ENCODE measurements at places on chromosomes 12 and 14.

GRCh38 chr12:92414170-92415070, 268.8 kb upstream of the BTG1 start:
- no peak for DNase-seq

GRCh38 chr12:52739963-52740362, 36.6 kb upstream of the KRT77 start:
- no peak for DNase-seq

DNA sequence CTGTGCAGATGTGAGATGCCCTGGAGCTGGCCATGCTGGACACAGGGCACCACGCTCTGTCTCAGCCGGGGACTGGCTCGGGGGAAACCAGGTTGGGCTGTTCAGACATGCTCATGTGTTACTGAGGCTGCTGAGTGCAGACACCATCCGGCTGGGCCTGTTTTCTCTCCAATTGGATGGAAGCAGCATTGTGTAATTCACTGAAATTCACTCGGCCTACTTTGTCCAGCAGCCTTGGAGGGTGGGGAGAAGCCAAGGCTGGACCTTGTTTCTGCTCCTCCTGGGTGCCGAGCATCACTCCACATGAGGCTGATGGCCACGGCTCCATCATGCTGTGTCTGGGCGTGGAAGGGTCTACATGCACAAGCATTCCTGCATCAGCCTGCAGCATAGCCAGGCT, 130.7 kb downstream of the SMOC1 start:
- DNase-seq = no peak

DNA sequence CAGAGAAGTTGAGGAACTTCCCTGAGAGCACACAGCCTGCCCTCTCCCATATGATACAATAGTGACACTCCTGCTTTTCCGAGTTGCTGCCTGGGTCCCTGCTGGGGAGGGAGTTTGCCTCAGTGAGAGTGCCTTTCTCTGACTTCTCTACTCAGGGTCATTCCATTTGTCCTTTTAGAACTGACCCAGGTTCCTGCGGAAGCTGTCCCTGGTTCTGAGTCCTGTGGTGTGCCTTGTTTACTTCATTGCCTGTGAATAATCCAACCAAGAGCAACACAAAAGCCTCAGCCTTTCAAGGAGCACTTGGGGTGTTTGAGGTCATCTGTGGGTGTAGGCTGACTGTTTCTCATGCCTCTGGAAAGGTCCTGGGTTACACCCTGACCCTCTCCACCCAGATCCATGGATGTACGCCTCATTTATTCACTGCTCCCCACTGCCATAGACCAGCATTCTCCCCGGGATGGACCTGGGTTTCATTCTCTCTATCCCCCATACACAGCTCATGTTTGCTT, 13.6 kb downstream of the SERPINA1 start:
- no peak for DNase-seq

GRCh38 chr12:31308116-31308515, 17.8 kb downstream of the SINHCAF start:
- DNase-seq = no peak

- DNase-seq = no peak
Measured at GRCh38 chr14:73757381-73757780, 43.2 kb upstream of the PNMA1 start.

DNA sequence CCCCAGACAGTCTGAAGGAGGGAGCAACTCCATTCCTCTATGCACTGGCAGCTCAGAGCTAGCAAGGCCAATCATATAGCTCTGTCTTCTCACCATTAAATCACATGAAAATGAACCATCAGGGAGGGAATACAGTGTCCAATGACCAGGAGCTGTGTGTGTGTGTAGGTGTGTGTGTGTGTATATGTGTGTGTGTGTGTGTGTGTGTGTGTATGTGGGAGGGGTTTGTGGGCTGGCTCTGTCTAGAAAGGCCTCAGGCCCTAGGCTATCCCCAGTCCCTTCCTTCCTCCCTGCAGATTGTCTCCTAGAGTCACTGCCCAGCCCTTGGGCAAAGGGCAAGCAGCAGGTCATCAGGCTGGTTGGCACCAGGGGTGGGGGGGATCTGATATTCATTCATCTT, 5.7 kb upstream of the SUSD6 start:
- DNase-seq = no peak

DNA sequence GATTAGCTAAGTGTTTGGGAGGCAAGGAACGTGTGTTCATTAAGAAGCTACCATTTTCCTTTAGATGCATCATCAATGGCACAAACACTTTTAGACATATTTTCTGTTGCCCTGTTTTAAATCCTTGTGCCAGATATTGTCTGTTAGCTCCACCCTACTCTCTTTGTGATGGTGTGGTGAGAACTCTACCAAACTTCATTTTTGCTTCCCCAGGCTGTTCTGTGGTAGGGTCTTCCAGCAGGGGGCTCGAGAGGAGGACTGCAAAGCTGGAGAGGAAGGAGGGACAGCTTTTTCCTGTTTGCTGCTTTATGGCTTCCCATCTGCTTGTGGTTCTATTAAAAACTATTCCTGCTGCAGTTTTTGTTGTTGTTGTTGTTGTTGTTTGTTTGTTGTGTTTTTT, 23.8 kb upstream of the STRAP start:
- no peak for DNase-seq

DNA sequence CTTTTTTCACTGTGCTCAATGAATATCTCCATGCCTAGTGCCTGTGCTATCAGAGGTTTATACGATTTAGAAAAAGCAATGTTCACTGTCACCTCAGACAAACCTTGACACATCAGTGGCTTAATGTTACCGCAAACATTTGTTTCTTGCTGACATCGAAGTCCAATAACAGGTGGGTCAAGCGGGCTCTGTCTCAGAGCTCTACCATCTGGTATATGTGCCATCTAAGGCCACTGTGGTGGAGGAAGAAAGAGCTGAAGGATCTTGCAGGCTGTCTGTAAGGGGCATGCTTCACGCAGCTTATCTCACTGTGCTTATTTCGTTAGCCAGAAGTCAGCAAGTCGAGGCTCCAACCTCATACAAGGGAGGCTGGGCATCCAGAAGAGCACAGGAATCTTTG, 189.5 kb upstream of the NTF3 start:
- DNase-seq = no peak

DNA sequence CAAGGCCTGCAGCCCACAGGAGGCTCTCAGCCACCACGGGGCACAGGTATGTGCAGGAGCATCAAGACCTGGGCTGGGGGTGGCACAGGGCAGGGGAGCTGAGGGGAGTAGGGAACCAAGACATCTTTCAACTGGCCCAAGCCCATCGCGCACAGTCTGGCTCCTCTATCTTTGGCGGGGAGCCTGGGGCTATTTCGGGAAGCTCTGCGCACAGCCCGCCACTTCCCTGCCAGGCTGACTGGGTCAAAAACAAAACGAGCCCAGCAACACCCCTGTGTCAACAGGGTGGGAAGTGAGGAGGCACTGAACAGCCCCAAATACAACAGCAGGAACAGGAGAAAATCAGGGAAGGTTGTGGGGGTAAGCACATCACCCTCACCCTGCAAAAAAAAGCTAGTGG, 83.9 kb downstream of the ARL6IP4 start:
- DNase-seq = no peak

DNA sequence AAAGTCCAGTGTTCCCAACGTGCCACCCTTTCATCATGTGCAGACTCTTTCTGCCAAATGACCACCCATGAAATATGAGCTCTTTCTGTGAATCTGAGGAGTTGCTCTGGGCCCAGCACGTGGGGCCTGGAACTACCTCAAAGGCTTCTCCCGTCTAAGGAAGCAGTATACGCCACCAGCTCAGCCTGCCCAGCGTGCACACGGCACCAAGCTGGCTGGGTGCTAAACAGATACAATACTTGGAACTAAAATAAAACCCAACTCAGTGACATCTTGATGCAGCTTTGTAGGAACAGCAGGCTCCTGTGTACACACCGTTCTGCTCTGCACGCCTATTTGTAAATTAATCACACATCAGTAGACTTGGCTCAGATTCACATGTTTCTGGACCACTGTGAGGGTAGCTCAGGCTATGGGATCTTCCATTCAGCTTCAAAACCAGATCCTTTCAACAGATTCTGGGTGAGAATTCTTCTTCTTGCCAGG, 74.8 kb downstream of the ARL6IP4 start:
- no peak for DNase-seq

- DNase-seq = no peak
Measured at GRCh38 chr12:60279221-60279620, 683.4 kb downstream of the SLC16A7 start.

DNA sequence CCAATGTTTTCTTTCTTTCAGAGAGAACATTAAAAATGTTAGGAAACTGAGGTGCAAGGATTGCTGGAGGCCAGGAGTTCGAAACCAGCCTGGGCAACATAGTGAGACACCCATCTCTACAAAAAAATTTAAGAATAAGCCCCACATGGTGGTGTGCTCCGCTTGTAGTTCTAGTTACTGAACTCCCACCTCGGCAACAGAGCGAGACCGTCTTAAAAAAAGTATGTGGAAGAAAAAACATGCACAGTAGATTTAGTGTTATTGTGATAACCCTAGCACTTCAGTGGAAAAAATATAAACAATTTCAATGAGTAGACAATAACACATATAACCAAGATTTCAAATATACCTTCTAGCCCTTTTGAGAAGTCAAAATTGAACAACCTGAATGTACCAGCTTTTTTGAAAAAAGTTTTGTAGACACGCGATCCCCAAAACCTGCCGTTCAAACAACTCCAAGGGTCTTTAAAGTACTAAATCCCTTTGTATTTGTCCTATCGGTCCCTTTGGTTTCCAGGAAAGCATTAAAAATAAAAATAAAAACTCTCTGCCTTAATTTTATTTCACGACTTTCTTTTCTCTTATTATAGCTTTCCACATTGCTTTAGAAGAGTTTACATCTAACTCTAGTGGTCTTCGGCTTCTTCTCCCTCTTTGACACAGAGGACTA, 1.0 kb upstream of the ANO6 start:
- no peak for DNase-seq

DNA sequence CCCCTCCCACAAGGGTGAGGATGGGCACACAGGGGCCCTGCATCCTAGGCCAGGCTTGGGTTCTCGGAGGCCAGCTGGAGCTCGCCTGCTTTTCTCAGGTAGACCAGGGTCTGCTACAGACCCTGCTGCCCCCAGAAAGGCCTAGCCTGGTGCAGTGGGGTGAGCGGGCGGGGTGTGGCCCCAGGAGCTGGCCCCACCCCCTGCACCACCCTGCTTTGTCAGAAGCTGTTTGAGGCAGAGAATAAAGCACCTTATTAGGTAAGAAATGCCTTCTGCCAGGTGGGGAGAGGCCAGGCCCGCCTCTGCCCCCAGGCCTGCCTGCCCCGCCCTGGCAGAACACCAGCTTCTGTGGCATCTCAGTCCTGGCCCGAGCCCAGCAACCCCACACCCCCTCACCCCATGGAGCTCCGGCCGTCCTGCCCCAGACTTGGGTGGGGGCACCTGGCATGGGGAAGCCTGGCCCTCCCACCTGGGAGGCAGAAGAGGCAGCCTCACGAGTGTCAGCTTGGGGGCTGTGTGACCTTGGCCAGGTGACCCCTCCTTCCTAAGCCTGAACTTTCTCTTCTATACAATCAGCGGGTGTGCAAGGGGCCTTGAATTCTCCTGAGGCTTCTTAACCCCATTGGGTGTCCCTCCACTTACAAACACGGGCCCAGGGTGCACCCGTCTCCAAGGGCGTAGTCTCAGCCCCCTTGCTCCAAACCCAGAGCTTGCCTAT, 43.2 kb downstream of the KRT80 start:
- no peak for DNase-seq

DNA sequence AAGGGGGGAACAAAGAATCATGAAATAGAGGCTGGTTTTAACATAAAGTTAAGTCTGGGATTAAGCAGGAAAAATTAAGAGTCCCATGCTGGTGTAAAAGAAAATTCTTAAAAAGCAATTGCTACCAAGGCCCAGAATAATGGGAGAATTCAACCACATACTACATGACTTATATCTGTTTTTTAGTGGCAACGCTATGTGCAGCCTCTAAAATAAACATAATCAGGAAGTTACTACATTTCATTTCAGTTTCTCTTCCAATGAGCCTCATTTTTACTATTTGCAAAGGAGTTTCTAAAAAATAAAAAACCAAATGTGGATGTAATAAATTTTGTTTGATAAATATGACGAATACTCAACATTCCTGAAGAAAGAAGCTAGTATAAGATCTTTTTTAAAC, 58.1 kb downstream of the CPNE8 start:
- no peak for DNase-seq

DNA sequence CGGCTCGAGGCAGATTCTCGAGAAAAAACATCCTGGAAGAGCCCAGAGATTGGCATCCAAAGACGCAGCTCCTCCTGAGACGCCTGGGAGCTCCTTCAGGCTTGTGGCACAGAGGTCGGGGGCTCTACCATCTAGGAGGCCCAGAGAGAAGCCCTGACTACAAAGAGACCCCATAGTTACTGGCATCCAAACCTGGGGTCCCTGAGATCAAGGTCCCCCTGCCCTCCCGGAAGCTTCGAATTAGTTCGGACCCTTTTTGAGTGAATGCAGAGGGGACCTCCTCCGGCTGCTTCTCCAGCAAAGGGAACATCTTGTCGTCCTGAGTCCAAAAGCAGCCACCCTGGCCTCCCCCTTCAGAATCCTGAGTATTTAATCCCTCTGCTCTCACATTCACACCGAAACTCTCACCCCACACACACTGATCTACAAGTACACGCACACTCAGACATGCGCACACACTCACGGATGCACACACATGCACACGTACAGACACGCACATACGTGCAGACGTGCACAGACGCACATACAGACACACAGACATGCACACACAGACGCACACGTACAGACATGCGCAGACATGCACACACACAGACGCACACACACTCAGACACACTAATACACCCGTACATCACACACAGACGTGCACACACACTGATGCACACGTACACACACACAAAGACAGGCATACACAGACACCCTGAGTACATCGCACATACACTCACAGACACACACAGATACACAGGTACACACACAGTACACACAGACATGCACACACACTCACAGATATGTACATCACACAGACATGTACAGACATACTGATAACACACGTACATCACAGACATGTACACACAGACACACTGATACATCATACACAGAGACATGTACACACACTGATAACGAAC, 5.9 kb downstream of the ZNF605 start:
- no peak for DNase-seq

Data from GM04503 (cell line).